ENCODE measurements at places on chromosomes 11 and 22.

DNA sequence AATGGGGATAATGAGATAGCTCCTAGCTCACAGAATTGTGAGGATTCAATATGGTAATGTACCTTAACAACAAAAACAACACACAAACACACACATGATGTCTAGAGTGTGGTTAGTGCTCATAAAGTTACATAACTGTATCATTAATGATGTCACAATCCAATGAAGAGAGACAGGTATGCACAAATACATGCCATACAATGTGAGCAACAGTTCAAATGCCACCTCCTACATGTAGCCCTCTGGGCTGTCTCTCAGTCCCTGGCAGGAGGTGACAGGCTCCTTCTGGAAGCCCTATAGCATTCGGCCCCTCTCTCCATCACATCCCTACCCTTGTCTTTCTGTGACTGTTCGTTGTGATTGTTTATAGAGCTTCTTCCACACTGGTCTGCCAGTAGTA, 8.3 kb upstream of the MICALL1 start:
- no peak for DNase-seq

GRCh38 chr11:112811783-112812182, 149.4 kb upstream of the NCAM1 start:
- no peak for DNase-seq

DNA sequence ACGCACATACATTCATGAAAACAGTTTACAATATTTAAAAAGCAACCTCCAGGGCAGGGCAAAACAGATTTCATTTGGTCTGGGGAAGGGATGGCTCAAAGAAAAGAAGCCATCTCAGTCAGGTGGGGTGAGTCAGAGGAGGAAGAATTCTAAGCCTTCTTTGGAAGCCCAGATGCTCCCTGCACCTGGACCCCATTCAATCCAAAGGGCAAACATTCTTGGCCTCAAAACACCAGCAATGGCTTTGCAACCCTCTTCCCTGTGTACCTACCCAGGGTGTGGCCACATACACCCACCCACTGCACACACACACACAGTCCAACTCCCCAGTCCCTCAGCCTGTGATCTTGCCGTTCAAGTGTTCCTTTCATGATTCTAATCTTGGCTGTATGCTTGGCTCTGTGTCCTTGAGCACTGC, 2.0 kb downstream of the KCNE3 start:
- no peak for DNase-seq

- DNase-seq, result no peak
Measured at GRCh38 chr11:6656936-6657335, 1.3 kb upstream of the DCHS1 start.

DNA sequence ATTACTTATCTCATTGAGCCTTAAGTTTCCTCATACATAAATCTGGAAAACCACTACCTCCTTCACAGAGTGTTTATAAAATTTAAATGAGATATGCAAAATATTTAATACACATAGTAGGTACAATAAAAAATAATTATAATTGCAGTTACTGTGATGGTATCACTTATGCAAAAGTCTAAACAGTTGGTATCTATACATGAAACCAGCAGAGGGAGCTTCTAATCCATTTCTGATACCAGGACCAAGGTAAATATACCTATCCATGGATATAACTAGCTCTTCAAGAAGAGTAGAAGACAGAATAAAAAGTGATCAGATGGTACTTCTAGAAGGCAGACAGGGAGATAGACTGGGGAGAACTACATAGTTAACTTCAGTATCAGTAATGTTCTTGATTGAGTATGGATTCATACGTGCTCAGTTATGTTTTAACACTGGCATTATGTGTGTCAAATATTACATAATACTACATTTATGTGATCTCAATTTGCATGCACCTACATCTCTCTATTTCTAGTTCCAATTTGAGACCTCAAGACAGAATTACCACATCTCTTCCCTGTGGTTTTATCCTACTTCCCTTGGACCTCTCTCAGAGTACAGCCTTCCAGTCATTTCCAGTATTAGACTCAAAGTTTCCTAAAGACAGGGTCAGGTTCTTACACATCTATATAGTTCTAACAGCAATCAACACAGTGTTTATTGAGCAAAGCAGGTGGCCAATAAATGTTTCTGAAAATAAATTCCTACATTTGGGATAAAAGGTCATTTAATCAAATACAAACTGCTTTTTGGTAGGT, 13.7 kb upstream of the TSG101 start:
- no peak for DNase-seq

DNA sequence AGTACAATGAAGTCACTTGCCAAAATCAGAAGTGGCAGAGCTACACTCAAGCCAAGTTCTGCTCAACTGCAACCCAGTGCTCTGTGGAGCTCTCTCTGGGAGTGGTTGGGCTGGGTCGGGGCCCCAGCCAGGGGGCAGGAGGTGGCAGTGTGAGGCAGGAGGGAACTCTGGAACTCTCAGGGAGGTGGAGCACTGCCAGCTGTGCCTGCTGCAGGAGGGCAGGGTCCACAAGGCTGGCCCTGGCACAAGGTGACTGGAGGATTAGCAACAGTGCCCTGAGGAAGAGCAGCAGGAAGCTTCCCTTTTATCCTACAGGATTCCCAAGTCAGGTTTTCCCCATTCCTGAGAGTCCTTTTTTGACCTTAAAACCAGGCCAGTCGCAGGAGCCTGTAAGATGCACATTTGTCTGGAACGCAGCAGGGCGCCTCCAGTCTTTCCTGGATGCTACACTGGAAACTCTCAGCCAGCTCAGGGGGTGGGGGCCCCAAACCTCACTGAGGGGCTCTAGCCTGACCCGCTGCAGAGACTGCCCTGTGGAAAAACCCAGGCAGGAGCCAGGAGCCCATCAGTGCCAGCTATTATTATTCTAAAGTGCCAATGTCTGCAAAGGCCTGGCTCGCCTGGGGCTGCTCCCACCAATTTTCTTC, 31.8 kb downstream of the DKK3 start:
- DNase-seq, result no peak

GRCh38 chr11:111598559-111598958, 3.7 kb upstream of the SIK2 start:
- no peak for DNase-seq

DNA sequence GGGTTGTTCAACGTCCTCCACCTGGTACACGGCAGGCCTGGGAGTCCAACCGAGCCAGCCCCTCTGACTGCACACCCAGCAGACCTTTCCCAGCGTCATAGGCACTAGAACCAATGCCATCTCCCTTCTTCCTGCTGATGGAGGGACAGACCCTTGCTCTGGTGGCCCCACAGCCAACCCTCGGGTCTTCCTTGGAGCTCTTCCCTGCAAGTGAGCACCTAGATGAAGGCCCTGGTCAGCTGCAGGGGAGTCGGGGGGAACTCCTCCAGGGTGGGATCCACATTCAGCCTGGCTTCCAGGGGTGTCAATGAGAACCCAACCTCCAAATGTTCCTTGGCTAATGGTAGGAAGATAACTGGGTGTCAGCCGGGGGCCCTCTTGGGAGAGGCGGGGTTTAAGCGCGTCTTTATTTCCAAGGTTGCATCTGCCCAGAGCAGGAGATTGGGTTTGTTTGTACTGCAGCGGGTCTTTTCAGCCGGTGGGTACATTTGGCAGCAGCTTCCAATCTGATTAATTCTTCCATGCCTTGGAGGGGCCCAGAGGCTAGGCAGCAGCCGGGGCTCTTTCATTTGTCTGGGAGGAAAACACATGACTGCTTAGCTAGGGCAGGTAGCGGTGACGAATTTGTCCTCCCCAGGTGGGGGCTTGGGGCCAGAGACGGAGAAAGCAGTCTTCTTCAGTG, 56.0 kb upstream of the SHISAL1 start:
- DNase-seq, result no peak

- DNase-seq, result no peak
Measured at GRCh38 chr11:626475-627307, at the start of gene SCT. Gene SCT (minus strand): TSS chr11:627181. CDS start chr11:627143, 38 bp downstream.

- DNase-seq, result no peak
Measured at GRCh38 chr11:64718084-64718779, 4.8 kb downstream of the NRXN2 start.

DNA sequence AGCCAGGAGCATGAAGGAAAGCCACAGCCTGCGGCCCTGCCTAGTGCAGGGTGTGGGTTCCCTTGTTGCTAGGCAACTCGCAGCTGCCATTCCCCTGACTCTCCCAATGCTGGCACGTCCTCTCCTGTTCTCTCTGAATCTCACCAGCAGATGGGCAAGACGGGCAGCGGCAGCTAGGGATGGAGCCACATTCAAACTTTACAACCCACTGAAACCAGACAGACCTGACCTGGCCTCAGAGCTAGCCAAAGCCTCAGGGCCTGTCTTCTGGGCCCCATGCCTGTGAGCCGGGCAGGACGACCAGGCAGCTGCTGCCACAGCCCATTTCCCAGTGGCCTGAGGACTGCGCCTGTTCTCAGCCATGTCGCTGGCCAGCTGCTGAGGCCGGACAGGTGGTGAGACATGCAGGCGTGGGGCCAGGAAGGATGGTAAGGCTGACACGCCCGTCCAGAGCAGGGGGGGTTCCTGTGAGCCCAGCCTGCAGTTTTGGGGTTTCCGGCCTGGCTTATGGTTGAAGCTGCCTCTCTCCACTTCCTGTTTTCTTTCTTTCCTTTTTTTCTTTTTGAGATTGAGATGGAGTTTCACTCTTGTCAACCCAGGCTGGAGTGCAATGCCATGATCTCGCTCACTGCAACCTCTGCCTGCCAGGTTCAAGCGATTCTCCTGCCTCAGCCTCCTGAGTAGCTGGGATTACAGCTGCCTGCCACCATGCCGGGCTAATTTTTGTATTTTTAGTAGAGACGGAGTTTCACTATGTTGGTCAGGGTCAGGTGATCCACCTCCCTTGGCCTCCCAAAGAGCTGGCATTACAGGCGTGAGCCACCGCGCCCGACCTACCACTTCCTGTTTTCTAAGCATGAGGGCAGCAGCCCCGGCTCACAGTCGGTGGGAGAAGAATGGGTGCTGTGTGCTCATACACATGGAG, 4.1 kb downstream of the SUN2 start:
- no peak for DNase-seq

DNA sequence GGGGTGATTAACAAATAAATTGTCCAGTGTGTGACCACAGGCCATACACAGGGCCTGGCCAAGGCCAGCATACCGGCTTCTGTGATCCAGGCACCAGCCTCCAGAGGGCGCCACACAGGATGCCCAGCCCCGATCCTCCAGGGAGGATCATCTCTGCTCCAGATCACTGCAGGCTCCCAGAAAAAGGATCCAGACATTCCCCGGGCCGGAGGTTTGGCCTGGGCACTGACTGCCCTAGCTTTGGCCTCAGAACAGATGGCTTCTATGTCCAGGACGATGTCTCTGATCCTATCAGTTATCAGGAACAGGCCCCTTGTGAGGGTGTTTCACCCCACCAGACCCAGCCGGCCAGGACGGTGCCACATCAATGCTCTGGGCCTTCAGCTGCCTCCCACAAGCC, 74.5 kb upstream of the LMO1 start:
- DNase-seq, result no peak

DNA sequence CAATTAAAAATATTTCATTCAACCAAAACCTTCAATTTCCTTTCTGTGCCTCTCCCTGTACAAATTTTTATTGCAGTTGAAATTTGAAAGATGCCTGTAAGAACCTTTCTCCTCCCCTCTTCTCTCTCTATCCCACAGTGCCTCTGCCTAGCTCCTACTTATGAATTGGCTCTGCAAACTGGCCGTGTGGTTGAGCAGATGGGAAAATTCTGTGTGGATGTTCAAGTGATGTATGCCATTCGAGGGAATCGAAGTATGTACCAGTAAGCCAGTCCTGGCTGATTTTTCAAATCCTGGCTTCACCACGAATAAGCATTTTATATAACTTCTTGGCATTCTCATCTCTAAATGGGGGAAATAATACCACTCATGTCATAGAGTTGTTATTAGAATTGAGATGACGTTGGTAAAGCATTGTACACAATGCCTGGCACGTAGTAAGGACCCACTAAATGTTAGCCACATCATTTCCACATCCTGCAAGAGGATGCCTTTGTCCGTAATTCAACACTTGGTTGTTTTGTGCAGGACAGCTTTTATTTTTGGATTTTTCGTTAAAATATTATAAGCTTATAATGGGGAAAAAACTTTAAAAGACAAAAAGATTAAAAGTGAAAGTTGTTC, 6.0 kb downstream of the DDX25 start:
- no peak for DNase-seq

- no peak for DNase-seq
Measured at GRCh38 chr22:27844656-27845591, 43.4 kb upstream of the MN1 start.

- DNase-seq, result no peak
Measured at GRCh38 chr22:16936625-16937024, 71.4 kb downstream of the GAB4 start.

- DNase-seq, result no peak
Measured at GRCh38 chr11:119779195-119780071, 50.4 kb upstream of the NECTIN1 start.

GRCh38 chr22:48901324-48901723, 926.3 kb downstream of the BRD1 start:
- DNase-seq, result no peak

GRCh38 chr11:64185175-64185692, 737 bp upstream of the STIP1 start:
- no peak for DNase-seq
